ENCODE measurements at places on chromosomes 12 and 14.

- DNase-seq, result no peak
Observed at GRCh38 chr12:85424581-85425348, 144.7 kb downstream of the ALX1 start.

DNA sequence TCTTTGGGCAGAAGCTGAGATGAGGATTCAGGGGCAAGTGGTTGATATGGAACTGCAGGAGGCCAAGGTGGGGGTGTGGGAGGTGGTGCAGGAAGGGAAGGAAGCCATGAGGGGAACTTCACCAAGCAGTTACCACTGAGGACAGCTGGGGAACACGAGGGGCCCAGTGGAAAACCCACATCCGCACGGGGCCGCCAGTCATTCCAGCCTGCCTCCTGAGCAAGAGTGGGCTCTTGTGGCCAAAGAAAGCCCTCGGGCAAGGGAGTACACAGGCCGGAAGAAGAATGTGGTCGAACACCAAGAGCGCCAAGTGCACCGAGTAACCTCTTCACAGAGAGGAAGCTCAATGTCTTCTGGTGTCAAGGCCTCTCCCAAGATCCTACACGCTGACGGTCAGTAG is 252.2 kb upstream of the FOXN3 start:
- no peak for DNase-seq

DNA sequence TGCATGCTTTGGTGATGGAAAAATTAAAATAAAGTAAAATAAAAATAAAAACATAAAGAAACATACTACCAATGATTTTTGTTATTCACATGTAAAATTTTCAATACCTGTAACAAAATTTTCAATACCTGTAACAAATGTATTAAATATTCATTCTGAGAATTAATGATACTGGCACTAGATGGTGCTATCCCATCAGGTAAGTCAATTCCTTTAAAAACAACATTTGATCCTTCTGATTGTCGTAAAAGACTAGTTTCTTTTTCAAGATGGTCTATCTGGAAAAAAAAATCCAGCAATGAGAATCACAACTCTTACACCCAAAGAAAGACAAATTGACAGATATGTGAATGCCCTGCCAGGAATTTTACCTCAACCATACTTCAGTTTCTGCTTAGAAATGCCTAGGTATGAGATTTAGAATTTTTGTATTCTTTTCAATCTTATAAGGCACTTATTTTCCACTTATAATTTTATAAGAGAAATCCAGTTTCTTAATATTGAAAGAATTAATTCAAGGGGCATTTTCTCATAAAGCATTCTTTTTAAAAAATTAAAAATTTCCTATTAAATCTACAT is 30.7 kb downstream of the CEP290 start:
- peak; percentile 46 for DNase-seq

GRCh38 chr12:57148469-57149244 is 1.2 kb upstream of the LRP1-AS start:
- no peak for DNase-seq

DNA sequence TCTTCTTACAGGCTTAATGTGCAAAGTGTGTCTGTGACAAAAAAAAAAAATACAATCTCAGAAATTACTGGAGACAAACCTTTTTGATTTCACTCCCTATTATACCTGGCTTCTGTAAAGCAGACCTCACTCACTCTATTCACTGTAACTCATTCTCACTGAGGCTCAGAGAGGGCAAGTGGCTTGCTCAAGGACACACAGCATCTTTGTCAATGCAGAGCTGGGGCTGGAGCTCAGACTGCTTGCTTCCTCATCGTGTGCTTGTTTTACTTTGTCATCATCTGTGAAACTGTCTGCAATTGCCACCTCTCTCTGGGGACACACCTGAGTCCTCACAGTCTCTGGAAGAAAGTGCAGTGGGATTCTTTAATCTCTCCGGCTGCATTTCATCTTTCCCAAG is 120.0 kb downstream of the PTPN11 start:
- no peak for DNase-seq

GRCh38 chr12:102769323-102769916 is 147.6 kb downstream of the PAH start:
- DNase-seq, result peak; percentile 18

- DNase-seq, result no peak
Observed at GRCh38 chr14:88473791-88474190, 81.0 kb downstream of the PTPN21 start.

- no peak for DNase-seq
Observed at GRCh38 chr12:122088179-122088810, 9.7 kb downstream of the MLXIP start.

DNA sequence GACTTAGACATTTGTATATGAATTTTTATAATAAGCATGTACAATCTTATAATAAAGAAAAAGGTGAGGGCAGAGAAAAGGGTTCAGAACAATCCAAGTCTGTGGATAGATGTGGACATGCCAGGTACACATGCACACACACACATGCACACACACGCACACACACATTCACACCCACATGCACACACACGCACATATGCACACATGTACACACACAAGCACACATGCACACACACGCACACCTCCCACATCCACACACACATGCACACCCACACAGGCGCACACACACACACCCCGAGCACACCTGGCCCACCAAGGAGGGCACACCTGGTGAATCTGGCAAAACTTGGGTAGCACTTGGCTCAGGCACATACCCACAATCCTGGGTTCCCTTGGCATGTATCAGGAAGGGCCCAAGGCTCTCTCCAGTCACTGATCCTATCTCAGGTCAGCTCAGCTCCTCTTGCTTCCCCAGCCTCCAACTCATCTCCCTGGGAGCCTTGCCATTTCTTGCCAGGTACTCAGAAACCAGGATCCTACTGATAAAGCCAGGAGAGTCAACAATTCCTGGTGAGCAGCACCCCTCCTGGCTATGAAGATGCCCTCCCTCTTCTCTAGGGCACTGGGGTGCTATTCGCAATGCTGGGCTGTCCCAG is 18.6 kb upstream of the TMEM106C start:
- no peak for DNase-seq

GRCh38 chr14:100907240-100907639 is 3.7 kb upstream of the RTL1 start:
- DNase-seq, result no peak

DNA sequence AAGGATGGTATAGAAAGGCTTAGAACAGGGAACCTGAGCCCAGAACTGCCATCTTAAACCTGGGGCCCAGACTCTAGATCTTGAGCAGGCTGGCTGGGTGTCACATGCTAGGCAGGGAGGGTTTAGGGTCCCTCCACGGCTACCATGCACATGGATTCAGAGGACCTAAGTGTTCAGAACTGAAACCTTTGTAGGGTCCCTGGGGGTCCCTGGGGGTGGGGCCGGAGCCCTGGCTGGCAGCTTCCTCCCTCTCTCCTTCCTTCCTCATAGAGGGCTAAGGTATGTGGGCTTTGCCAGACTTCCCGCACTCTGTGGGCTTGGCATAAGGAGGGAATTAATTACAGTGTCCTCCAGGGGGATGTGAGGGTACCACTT is 4.6 kb upstream of the ZNF385A start:
- no peak for DNase-seq

- no peak for DNase-seq
Observed at GRCh38 chr12:57127101-57127725, 1.1 kb upstream of the LRP1 start.

DNA sequence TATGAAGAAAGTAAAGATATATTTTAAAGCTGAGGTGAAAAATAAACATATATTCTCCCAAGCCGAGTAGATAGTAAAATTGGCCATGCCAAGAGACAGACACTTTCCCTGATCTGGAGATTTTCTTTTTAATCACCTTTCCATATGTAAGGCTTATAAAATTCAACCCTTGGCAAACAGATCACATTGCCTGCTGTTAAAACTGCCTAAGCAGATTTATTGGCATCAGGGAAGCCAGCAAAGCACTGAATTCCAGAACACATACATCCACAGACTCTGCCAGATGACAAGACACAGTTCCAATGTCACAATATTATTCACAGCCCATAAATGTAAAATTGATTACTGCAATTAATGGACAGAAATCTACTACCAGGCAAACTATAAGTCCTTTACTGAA is 78.2 kb upstream of the GARIN2 start:
- no peak for DNase-seq

- no peak for DNase-seq
Observed at GRCh38 chr14:57086271-57087162, 182.2 kb downstream of the EXOC5 start.

DNA sequence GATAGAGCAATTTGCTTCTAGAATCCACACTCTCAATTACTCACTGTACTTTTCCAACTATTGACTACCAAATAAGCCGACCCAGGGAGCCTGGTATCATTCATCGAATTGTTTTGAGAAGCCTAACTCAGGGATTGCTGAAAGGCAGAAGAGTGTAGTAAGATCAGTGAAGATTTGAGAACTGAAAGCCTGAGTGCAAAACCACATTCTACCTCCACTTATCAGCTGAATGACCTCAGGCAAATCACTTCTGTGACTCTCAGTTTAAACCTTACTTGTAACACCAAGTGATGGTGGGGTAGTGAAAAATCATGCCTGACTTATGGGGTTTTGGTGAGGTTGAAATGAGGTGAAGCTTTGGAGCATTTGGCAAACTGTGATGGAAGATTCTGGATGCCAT is 126.1 kb upstream of the MAX start:
- DNase-seq, result no peak

GRCh38 chr14:80315681-80316080 is 104.4 kb upstream of the DIO2 start:
- DNase-seq, result no peak

- no peak for DNase-seq
Observed at GRCh38 chr14:55120571-55121495, 8.2 kb upstream of the LGALS3 start.

- DNase-seq, result no peak
Observed at GRCh38 chr12:70049596-70050360, 193.5 kb upstream of the CNOT2 start.

- no peak for DNase-seq
Observed at GRCh38 chr14:87868920-87869319, 124.1 kb downstream of the GALC start.

- DNase-seq, result no peak
Observed at GRCh38 chr12:122366685-122367475, 55.6 kb downstream of the CLIP1 start.

- no peak for DNase-seq
Observed at GRCh38 chr12:68326716-68327115, 5.4 kb downstream of the MDM1 start.

DNA sequence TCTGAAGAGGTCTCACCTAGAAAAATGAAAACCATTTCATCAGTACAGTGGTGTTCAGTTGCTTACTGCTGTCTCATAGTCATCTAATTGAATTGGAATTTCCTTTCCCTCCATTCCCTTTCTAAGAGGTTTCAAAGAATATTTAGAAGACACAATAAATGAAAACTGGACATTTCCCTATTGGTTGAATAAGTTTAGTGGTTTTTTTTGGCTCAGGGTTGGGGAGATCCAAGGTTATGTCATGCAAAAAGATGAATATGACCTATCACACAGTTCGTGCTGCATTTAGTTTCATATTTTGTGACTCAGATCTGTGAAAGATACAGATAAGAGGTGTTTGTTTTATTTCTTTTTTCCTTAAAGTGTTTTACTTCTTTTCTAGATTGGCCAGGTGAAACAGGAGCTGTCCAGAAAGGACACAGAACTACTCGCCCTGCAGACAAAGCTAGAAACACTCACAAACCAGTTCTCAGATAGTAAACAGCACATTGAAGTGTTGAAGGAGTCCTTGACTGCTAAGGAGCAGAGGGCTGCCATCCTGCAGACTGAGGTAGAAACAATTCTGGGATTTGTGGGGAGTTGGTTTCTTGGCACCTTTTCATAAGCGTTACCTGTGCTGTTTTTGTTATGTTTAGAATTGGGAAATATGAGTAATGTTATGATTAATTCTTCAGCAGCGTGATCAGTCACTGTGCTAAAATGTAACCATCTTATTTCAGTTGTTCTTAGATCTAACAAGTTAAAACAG is 124.6 kb downstream of the ERC1 start:
- no peak for DNase-seq

DNA sequence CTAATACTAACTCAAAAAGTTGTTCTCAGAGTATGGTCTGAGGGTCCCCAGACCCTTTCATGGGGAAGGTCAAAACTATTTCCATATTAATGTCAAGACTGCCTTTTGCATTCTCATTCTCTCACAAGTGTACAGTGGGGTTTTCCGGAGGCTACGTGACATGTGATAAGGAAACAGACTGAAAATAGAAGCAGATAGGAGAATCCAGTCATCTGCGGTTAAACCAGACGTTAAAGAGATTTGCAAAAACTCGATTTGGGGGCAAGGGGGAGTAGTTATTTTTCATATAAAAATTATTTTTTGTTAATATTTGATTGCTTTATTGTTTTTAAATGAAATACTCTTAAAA is 1.0 kb upstream of the NAP1L1 start:
- peak; percentile 7 for DNase-seq

DNA sequence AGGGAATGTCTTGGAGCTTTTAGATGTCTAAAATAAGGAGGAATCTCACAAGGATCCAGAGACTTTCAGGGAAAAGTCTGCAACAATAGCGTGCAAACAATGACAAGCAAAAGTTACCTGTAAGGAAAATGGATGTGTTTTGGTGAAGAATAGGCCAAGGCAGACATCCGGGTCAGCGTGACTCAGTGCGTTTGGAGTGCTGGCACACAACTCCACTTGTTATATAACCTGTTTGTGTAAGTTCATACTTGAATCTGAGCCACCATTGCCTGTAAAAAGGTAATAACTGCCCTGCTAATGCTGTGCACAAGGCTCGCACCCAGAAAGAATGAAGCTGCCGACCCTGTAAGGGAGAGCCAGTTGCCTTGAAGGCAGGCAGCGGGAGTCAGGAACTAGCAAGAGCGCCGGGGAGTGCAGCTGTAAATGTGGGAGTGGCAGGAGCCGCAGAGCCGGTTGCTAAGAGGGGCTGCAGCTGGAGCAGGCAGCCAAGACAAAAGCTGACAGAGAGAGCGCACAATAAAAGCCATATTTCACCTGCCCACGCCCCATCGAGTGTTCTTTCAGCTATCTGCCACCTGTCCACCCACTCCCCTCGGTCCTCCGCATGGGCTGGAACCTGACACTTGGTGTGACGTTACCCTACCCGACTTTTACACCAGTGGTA is 638.5 kb upstream of the MIS18BP1 start:
- DNase-seq, result peak; percentile 92

GRCh38 chr14:75907756-75908359 is 73.9 kb downstream of the TGFB3 start:
- DNase-seq, result no peak

- DNase-seq, result no peak
Observed at GRCh38 chr12:80531646-80532045, 87.6 kb downstream of the PTPRQ start.

DNA sequence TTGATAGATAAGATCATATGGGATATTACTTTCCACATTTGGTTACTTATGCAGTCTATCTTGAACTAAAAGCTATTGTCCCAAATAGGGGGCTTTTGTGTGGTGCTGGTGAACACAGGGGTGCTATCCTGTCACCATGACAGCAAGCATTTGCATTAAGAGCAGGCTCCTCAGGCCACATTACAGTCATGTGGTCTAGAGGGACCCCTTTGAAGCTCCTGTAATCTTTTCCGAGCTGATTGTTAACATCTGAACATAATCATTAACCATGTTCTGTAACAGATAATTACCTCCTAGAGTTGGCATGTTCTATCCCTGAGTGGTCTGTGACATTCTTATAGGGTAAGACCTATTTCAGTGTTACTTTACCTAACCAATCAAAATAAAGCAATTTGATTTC is 178.8 kb downstream of the KTN1 start:
- DNase-seq, result no peak
